ENCODE measurements at places on chromosomes 7 and 10. TPM values are rescaled to one million over a fixed set of nuclear protein-coding genes. Genes with fewer than 3 reads are reported as not detected.

The PURB gene
- 28.1 TPM for total RNA-seq

GRCh38 chr7:43906331-43907010, at the start of gene URGCP:
Gene URGCP (minus strand): TSS chr7:43906596. CDS start chr7:43906575, 21 bp downstream.
- peak; percentile 87 for DNase-seq

- no peak for DNase-seq
These were observed 140.0 kb downstream of the CAMK1D start for GRCh38 chr10:12489357-12489756.

The PLCE1 gene
- total RNA-seq: 2.7 TPM

The FANK1 gene
- 3.0 TPM for total RNA-seq

DNA sequence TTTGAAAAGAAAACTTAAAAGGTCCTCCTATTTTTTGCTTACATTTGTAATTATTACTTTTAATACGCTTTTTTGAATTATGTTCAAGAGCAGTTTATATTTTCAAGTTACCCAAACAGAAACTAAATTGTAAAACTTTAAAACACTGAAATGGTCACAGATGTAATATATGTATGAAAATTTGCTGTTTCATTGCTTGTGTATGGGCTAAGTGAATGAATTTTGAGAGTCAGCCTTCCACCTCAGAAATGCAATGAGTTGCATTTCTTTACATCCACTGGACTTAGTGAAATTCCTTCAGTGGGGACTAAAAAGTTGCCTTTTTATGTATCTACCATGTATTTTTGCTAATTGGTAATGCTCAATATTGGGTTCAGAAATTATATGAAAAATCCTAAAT, 1.6 kb downstream of the VPS26A start:
- no peak for DNase-seq

DNA sequence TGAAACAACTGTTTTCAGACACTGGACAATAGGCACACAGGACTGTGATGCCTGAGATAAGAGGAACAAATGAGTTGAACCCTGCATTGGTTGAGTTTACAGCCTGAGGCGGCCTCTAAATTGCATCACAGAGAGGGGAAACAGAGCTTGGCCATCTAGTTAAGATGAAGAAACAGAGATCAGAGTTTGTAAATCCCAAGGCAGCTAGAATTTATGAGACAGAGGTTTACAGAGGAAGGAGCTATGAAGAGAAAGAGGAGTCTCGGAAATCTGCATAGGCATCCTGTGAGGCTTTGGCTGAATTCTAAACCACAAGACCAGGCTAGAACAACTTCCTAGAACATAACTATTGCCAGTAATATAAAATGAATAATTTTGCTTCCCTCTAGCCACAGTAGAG, 41.0 kb upstream of the OIT3 start:
- no peak for DNase-seq

DNA sequence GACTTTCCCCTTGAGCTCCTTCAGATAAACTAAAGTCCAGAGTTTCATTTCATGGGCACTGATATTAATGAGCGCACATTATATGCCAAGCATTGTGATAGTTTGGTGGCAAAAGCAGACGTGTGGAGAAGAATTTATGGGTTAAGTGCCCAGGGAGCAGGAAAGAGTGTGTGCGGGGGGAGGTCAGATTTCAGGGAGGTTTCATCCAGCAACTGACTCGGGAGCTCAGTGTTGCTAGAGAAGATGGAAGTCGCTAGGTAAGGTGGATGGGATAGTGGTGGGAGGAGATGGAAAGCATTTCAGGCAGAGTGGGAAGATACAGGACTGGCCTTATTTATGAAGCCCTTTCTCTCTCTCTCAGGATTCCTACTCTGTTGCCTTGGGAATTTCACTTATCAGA, 223.0 kb downstream of the SNX10 start:
- DNase-seq: no peak

DNA sequence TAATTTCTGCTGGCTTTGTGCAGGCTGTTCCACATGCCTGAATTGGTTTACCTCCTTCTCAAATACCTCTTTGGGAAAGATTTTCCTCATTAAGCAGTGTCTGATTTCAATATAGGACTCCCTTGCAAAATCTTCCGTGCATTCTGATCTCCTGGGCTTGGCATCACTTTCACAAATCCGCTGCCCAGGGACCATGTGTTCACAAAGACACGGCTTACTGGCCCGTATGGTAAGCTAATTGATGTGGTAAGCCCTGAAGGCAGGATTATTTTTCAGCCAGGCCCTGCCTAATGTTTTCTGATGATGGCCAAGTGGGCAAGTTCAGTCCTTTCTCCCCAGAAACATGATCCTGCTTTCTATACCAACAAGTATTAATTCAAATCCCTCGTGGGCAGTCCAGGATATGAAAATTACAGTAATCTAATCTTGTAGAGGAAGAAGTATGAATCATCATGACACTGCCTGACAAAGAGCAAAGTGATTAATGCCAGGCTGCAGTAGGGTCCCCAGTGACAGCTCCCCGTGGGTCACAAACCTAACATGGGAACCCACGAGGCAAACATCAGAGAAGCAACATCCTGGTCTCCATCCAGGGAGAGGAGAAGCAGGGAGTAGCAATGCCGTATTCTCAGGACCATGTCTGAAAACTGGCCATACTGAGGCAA, 11.6 kb upstream of the SVIL start:
- no peak for DNase-seq

The HOXA1 gene
- total RNA-seq: 0.88 TPM

The NODAL gene
- not detected for total RNA-seq

Data from lower leg skin (tissue), 4 donors.